ENCODE measurements at places on chromosomes 2 and 18.

DNA sequence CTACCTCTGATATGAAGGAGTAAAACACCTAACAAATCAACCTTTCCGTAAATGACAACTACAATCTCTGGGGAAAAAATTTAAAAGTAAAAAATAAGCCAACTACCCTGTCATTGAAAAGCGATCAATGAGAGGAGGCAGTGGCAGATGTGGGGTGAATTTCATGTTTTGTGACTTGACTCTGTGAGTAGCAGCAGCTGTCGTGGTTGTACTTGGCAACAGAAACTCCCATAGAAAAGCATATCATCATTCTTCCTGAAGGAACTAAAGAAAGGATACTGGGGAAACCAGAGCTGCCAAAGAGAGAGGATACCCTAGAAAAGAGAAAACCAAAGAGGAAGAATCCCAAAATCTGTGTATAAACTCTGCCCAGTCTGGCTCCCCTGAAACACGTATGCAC lies 236.4 kb downstream of the TNS1 start:
- no peak for DNase-seq

DNA sequence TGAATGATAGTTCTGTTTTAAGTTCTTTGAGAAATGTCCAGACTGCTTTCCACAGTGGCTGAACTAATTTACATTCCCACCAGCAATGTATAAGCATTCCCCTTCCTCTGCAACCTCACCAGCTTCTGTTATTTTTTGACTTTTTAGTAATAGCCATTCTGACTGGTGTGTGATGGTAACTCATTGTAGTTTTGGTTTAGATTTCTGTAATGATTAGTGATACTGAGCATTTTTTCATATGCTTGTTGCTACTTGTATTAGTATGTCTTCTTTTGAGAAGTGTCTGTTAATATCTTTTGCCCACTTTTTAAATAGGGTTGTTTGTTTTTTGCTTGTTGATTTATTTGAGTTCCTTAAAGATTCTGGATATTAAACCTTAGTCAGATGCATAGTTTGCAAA lies 223.7 kb downstream of the SLC4A10 start:
- no peak for DNase-seq

- no peak for DNase-seq
These were observed 18.4 kb downstream of the CASP10 start for GRCh38 chr2:201201371-201201770.

DNA sequence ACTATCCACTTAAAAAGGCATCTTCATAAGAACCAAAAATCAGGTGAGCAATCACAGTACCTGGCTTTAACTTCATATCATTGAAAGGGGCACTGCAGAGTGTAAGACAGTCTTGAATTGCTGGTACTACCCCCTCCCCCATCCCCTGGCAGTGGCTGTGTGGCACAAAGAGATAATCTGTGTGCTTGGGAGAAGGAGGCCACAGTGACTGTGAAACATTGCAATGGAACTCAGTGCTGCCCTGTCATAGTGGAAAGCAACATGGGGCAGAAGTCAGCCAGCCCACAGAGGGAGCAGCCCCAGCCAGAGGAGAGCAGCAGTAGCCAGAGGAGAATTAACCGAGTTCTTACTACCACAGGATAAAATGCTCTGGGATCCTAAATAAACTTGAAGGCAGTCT lies 45.3 kb upstream of the UGP2 start:
- DNase-seq = no peak

DNA sequence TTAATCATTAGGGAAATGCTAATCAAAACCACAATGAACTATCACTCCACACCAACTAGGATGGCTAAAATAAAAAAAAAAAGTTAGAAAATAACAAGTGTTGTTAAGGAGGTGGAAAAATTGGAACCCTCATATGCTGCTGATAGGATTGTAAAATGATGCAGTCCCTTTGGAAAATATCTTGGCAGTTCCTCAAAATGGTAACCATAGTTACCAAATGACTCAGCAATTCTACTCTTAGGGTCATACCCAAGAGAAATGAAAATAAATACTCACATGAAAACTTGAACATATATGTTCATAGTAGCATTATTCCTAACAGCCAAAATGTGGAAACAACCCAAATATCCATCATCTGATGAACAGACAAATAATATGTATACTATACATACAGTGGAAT lies 15.7 kb upstream of the ACVR2A start:
- DNase-seq = no peak

- peak; percentile 33 for DNase-seq
These were observed 38.4 kb downstream of the EPAS1 start for GRCh38 chr2:46335391-46336282.

- no peak for DNase-seq
These were observed 17.2 kb upstream of the ITGAV start for GRCh38 chr2:186572705-186573104.

GRCh38 chr2:140491876-140492275 lies 1638.9 kb downstream of the LRP1B start:
- DNase-seq = no peak

- no peak for DNase-seq
These were observed 94.6 kb upstream of the LGALSL start for GRCh38 chr2:64359171-64359891.

GRCh38 chr18:23816740-23817139 lies 127.5 kb downstream of the LAMA3 start:
- DNase-seq = no peak

DNA sequence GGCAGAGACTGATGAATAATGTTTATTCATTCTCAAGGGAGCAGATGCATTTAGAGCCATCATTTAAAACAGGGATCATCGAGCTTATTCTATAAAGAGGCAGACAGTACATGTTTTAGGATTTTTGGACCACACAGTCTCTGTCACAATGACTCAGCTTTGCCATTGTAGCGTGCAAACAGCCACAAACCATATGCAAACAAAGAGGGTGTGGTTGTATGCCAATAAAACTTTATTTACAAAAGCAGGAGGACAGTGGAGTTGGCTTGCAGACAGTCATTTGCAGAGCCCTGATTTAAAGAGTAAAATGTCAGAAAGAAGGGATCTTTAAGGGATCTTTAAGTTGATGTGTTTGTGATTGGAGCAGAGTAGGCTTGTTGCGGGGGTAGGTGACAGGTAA lies 51.5 kb downstream of the SMIM21 start:
- no peak for DNase-seq

DNA sequence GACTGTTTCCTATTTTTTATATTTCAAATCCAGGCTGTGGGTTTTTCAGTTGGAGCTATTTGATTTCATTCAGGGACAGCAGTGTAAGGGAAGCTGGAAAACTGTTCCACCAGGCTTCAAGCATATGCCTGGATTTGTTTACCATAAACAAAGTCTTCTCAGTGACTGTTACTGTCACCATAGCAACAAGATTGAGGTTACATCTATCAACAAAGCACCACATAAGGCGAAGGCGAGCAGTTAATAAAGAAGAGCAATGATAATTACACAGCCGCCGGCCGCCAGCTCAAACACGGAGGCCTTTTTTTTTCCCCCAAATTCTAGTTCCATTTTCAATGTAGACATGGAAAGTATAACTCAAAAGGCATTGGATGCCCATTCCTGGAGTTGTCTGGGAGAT lies 553.7 kb upstream of the SYT4 start:
- no peak for DNase-seq

DNA sequence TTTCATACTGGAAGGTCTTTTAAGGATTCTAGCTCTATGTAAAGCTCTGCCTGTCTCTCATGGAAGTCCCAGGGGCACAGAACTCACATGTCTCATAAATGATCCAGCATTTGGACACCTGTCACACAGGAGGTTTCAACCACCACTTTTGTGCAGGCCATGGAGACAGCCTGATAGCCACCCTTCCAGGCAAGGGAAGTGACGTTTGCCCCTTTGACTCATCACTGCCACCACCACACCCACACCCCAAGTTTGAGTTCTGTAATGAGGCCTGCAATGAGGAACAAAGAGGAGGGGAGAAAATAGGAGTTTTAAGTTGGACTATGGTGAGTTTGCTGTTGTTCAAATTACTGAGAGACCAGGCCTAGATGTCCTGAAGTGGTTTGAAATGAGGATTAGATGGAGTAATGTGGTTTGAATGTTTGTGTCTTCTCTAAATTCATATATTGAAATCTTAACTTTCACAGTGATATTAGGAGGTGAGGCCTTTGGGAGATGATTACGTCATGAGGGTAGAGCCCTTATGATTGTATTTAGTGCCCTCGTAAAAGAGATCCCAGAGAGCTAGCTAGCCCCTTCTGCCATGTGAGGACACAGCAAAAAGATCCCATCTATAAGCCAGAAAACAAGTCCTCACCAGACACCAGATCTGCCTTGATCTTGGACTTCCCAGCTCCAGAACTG lies 175.3 kb upstream of the EPHA4 start:
- DNase-seq = no peak

- DNase-seq = no peak
These were observed 52.9 kb downstream of the SCG2 start for GRCh38 chr2:223549215-223549614.

DNA sequence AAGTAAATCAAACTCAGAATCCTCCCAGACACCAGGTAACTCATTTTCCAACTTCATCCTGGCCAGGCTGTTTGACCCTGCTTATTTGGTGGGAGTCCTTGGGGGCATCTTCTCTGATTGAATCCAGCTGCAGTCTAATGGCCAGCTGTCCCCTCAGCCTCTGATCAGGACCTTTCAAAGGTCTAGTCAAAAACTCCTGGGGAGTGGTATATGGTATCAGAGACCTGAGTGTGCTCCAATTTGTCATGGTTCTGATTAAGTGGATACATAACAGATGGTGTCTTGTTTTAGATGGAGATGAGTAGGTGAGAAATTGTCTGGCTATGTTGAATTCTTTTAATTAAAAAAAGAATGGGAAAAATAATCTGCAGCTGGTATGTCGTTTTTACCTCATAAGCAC lies 842.6 kb upstream of the ACVR2A start:
- no peak for DNase-seq

DNA sequence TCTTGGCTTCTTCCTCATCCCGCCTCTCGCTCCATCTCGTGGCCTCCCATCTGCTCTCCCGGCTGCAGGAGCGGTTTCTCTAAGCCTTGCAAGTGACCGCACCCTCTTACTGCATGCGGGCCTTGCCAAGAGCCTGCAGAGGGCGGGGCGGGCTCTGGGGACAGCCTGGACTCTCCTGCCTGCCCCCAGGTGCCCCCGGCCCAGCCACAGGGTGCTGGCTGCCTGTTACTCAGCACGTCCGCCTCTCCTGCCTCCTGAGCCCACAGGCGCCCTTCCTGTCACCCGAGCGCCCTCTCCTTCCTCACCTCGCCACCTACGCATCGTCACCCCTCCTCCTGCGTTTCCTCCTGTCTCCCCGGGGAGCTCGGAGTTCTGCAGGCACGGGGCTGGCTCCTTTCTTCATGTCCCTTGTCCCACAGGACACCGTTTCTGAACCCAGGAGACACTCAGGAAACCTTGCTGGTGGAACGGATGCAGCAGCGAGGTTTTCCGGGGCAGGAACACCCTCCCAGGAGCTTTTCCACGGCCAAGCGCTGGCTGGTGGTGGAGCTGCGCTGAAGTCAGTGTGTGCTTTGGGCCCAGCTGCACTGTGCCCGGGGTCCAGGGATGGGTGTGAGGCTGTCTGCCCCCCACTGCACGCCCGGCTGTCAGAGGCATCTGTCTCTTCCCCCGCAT lies 28.5 kb downstream of the HPCAL1 start:
- DNase-seq = peak; percentile 15

GRCh38 chr2:88626171-88627054 lies 851 bp downstream of the EIF2AK3 start:
- DNase-seq = peak; percentile 63

DNA sequence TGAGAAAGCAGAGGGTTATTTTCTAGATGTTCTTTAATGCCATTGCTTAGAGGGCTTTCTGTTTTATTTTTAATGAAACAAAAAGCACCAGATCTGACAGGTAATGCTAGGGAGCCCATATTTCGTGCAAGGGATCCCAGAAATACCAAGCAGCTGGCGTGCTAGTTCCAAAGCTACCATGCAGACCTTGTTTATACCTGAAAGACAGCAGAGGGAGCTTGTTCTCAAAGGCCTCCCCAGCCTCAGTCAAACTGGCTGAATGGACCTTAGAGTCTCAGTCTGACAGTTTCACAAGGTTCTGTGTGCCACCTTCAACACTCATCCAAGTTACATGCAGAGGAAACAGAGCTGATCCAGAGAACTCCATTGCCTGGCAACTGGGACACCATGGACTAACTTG lies 48.6 kb downstream of the GALNT14 start:
- DNase-seq = no peak

- DNase-seq = peak; percentile 54
These were observed 13.4 kb upstream of the PAX3 start for GRCh38 chr2:222311978-222312738.

DNA sequence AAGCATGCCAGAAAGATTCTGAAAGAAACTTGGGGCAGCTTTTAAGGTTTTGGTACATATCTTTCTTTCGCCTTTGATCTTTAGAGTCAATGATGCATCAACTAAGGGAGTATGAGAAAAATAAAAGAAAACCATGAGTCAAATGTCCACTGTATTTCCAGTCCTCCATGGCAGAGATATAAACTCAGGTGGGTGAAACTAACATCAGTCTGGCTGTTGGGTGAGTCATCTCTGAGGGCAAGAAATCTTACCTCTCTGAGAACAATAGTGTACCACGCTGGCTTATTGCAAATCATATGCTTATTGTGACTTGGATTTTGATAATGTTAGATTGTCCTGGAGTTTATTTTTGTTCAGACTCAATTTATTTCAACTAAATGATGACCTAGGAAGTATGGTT lies 521.0 kb downstream of the PLCL1 start:
- DNase-seq = no peak

DNA sequence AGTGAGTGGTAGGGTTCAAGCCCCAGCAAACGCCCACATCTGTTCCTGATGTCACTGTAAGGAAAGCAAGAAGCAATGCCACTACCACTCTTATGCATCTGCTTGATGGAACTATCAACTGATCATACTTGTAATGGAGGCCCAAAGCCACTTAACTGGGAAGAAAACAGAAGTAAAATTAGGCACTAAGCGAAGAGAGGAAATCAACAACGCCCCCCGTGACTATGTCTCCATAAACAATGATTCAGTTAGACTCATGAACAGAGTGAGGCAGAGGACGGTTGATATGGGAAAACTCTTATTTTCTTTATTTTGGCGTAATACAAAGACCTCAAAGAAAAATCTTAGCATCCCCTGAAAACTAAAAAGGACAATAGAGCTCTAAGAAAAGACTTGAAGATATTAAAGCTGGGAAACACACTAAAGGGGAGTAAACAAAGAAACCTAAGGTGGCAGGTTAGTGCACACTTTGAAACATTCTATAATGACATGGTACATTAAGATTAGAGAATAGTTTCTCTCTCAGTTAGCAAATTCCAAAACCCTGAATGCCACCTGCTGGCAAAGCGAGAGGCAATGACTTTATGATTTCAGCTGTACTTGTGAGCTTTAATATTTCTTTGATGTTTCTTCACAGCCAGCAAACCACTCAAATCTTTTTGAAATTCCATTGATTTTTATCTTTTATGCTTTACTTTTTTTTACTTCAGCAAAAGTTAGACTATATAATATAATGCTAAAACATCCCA lies 86.5 kb downstream of the LRP2 start:
- no peak for DNase-seq

DNA sequence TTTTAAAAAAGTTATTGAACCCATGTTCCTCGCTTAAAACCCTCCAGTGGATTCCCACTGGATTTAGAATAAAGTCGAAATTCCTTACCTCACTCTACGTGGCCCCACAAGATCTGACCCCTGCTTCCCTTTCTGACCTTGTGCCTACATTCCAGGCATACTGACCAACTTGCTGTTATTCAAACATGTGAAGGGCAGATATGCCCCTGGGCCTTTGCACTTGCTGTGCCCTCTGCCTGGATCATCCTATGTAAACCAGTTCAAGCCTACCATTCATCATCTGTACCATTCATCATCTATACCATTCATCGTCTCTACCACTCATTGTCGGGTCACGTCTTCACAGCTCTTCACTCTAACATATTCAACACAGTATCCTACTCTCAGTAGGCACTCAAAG lies 41.3 kb upstream of the LPIN2 start:
- no peak for DNase-seq

All from nephron progenitor cell (in vitro differentiated cells).